ENCODE measurements at places on chromosomes 11 and 22.

- no peak for DNase-seq
Observed at GRCh38 chr11:2586793-2587131, 113.0 kb downstream of the KCNQ1OT1 start.

DNA sequence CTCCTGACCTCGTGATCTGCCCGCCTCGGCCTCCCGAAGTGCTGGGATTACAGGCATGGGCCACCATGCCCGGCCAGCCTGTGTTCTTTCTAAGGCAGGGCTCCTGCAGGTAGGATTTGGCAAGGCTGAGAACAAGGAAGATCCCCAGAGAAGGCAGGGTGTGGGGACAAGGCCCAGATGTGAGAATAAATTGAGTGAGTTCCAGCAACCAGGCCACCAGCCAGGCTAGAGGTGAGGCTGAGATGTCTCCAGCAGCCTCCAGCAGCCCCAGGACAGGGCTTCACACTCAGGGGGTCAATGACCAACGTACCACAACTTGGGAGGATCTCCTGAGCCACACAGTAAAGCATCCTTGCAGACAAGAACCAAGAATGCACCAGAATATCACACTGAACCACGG, 75.1 kb downstream of the BUD13 start:
- no peak for DNase-seq

DNA sequence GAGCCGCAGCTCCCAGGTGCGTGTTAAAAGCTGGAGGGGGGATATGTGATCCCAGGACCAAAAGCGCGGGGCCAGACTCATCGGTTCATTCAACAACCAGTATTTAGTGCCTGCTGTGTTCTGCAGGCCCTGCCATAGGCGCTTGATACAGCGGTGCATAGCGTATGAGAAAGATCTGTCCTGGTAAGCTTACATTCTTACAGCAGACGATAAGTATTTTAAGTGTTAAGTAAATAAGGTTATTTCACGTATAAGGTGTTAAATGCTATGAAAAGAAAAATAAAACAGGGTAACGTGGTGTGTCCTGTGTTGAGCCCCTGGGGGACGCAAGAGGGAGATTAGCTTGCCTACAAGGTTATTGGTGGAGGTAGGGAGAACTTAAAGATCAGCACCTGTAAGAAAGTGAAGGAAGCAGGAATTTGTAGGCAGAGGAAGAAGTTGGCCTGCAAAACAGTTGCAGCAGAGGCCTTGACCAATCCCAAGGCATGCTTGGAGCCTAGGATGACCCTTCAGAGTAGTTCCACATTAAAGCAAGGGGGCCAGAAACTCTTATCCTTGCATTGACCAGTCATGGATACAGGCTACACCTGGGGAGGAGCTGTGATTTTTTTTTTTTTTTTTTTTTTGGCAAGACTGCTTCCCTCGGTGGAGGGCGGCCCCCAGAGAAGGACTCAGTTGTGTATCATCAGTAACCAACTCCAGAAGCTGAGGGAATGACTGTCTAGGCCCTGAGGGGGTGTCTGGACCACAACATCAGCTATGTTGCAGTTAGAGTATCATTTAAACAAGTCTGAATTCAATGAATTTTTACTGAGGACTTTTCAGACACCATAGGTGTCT, 487 bp upstream of the LIPT2 start:
- no peak for DNase-seq

GRCh38 chr11:59801160-59801706, 9.3 kb downstream of the MRPL16 start:
- no peak for DNase-seq

DNA sequence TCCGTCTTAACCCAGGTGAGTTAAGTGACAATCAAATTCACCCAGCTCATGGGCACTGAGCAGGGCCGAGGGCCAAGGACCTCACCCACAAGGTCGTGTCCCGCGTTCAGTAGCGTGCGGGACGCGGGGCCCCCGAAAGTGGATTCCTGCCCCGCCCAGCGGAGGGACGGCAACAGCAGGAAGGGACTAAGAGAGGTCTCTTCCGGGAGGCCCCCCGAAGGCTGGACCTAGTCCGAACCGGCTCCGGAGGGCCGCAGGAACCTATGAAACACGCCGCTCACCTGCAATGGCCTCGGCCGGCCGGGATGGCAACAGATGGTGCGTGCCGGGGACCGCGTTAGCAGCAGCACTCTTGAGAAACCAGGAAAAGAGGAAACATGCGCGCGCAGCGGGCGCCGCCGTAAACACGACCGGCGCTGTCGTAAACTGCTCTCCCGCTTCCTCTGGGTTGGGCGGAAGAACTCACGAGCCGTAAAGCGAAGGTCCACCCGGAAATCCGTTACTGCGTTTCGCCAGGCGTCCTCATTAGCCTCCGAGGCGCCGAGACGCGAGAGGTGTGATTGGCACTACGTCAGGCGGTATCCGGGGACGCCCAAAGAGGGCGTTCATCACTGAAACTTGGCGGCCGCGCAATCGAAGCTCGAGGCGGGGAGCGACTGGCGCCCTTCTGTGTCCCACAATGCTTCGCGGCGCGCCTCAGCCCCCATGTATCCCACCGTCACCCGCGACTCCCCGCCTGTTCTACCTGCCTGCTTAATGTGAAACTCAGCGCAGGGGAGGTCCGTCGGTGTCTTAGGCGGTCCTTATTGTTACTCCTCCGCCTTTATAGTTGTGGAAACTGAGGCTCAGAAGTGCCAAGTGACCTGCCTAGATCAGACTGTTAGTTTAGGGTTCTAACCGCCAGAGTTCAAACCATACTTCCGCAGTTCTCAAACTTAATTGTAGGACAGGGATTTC, at the start of gene EIF3D:
EIF3D (minus strand) TSS at position 372 of the 957 bp plus-strand sequence. CDS start 3,045 bp downstream, outside the sequence.
- DNase-seq, result peak; percentile 99

DNA sequence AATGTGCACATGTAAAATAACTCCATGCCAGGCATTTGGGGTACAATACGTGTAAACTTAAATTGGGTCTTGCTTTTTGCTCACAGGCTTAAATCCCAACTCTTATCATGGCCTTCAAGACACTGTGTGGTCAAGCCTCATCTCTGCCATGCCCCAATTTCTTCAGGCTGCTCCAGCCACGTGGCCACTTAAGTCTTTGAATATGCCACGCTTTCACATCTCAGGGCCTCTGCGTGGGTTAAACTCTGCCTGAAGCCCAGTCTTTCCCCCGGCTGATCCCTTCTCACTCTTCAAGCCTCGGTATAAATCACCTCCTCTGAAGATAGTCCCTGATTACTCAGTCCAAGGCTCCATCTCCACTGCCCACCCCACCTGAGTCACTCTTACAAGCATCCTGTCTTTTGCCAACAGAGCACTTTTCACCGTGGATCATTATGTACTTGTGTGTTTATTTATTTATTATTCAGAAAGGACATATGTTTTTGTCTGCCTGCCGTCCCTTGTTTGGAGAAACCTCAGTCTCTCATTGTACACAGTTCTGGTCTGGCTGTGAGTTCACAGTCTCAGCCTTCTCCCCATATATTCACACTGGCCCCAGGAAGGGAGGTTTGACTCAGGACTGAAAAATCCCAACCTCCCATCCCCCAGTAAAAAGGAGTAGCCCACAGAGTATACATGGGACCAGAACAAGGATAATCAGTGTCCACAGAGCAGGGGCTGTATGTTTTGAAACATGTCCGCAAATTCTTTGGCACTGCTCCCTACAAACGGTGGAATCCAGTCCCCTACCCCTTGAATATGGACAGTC, 344.7 kb downstream of the MN1 start:
- DNase-seq, result peak; percentile 67

- no peak for DNase-seq
Observed at GRCh38 chr11:82494988-82495432, 238.7 kb downstream of the FAM181B start.

DNA sequence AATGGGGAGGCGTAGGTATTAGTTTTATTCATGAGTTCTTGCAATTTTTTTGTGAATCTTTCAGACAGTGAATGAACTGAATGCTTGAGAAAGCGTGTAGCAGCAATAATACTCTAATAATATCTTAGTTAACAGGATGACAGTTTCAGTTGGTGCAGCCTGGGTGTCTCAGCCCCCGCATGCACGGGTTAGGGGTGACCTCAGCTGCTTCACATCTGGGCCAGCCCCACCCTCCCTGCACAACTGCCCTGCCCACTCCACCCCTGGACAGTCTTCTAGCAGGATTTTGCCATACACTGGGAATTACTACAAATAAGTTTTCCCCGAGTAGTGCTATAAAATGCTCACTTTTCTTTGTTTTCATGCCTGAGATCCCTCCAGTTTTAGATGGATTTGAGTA, 83.2 kb downstream of the ST3GAL4 start:
- no peak for DNase-seq

GRCh38 chr11:74611369-74611861, 19.0 kb downstream of the POLD3 start:
- peak; percentile 41 for DNase-seq

DNA sequence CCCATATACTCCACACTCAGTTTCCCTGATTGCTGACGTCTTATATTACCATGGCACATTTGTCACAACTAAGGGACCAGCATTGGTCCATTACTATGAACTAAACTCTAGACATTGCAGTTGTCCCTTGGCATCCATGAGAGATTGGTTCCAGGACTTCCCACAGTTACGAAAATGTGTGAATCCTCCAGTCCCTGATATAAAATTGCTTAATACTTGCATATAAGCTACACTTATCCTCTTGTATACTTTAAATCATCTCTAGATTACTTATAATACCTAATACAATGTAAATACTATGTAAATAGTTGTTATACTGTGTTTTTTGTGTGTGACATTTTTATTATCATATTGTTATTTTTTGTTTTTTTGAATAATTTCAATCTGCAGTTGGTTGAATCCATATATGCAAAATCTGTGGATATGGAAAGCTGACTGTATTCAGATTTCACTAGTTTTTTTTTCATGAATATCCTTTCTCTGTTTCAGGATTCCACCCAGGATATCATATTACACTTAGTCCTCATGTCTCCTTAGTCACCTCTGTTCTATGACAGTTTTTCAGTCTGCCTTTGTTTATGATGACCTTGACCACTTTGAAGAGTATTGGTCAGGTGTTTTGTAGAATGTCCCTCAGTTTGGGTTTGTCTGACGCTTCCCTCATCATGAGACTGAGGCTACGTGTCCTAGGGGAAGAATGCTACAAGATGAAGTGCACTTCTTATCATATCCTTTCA, 55.3 kb downstream of the INSC start:
- no peak for DNase-seq

DNA sequence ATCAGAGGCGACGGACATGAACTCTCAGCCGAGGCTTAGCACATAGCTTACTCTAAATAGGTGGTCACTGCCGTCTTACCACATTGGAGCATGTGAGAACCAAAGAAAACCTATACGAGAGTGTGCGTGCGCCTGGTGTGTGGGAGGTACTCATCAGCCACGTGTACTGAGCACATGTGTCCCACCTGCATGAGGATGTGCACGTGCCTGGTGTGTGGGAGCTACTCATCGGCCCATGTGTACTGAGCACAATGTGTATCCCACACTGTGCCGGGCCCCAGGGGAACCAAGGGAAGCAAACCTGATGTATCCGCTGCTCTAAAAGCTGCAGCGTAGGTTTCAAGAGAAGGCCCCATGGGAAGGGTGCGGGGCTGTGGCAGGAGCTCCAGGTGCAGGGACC, 56.4 kb downstream of the ANO1 start:
- no peak for DNase-seq

DNA sequence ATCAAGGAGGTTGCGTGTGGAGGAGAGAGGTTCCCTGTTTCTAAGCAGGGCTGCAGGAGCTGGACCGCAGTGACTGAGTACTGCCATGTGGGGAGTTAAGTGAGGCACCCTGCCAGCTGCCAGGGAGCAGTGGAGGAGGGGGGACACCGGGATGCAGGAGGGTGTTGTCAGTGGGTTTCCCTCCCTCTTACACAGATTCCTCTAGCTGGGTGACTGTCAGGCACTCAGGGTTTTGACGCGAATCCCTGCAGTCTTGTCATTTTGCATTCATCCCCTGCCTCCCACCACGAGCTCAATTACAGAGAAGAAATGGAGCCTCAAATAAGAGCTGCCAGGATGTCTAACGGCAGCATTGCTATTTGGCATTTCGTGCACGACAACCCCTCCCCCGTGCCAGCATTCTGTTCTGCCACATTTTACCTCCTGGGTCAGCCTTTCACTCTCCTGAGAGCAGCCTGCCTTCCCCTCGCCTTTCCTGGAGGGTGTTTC, 119.8 kb upstream of the SORL1-AS1 start:
- no peak for DNase-seq
